ENCODE measurements at places on chromosomes 4 and X.

GRCh38 chr4:80049402-80049801 lies 23.6 kb downstream of the ANTXR2 start:
- no peak for DNase-seq

DNA sequence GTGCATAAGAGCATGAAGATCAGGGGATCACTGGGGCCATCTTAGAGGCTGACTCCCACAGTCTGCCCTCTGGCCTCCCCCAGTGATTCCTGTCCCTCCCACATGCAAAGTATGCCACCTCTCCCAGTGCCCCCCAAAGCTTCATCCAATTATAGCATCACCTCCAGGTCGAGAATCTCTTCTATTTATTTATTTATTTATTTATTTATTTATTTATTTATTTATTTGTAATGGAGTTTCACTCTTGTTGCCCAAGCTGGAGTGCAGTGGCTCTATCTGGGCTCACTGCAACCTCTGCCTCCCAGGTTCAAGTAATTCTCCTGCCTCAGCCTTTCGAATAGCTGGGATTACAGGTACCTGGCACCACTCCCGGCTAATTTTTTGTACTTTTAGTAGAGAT lies 50.1 kb downstream of the BCORL1 start:
- no peak for DNase-seq

- DNase-seq = no peak
Measured at GRCh38 chrX:356385-357034, 30.2 kb downstream of the PPP2R3B start.

DNA sequence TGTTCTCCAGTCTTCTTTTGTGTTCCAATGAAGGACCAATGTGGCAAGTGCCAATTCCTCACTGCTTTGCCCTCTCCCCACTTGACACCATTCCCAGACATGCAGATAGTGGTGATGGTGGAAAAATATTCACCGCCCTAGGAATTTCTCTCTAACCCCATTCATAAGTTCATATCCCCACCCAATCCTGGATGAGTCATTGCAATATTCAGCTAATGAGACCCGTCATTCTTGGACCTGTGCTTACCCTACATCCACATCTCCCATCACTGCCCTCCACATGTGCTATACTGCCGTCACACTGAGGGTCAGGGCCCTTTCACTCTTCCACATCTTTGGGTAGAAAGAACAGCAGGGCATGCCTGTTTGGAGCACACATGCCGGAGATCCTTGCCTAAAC lies 199.2 kb downstream of the KCNIP4 start:
- DNase-seq = no peak

DNA sequence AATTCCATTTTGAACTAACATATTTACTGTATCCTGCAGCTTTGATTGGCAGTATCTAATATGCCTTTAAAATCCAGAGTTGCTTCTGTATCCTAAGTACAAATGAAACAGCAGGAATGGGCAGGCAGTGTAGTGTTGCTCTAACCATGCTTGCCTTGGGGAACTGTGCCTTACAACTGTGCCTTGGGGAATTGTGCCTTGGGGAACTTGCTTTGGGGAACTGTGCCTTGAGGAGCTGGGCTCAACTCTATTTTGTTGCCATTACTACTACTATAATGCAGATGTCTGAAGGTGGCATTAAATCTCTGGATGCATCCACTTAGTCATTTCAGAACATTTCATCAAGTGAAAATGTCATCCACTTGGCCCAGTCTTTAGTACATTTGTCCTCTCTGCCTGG lies 6.9 kb downstream of the CXCL3 start:
- no peak for DNase-seq

- no peak for DNase-seq
Measured at GRCh38 chr4:38939165-38939564, 71.6 kb downstream of the FAM114A1 start.

DNA sequence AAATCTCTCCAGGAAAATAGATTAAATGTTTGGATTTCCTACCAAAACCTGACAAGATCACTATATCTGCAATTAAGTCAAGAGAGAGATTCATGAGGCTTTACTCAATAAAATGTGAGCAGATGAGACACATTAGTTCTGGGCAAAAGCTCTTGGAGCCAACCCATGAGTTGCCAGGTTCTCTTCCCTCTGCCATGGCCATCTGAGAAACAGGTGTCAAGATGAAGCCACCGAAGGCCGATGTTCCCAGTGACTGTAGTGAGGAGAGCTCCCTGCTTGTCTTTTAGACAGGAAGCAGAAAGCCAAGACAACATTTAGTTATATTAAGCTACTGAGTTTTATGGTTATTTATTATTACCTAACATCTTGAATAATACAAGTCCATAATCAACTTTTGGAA lies 1068.7 kb downstream of the STPG2 start:
- DNase-seq = no peak

DNA sequence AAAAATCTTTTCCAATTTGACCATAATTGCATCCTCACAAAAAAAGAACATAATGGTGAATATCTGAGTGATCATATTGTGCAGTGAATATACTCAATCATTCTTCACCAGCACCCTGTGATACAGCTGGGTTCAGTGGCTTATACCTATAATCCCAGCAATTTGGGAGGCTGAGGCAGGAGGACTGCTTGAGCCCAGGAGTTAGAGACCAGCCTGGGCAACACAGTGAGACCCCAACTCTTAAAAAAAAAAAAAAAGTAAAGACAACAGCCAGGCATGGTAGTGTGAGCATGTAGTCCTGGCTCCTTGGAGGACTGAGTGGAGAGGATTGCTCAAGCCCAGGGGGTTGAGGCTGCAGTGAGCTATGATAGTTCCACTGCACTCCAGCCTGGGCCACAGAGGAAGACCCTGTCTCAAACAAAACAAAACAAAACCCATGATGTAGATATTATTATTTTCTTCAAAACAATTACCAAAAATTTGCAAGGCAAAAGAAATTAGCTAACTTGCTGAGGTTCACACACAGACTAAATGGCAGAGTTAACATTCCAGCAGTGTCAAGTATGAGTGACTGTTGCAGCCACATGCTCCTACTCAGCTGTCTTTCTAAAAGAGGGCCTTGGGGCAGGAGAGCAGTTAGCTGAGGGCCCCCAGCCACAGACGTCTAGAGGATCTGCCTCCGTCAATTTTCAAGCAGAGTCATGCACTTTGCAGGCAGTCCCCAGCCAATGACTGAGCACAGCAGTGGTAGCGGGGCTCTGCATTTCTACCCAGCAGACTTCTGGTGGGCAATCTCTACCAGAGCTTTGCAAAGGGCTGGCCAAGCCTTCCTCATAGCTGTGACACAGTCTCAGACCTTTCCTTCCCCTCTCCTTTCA lies 33.4 kb downstream of the ADGRA3 start:
- DNase-seq = no peak

GRCh38 chrX:131565909-131566308 lies 22.0 kb downstream of the OR13H1 start:
- no peak for DNase-seq

GRCh38 chr4:179536694-179537093 lies 2094.5 kb upstream of the AGA start:
- no peak for DNase-seq

DNA sequence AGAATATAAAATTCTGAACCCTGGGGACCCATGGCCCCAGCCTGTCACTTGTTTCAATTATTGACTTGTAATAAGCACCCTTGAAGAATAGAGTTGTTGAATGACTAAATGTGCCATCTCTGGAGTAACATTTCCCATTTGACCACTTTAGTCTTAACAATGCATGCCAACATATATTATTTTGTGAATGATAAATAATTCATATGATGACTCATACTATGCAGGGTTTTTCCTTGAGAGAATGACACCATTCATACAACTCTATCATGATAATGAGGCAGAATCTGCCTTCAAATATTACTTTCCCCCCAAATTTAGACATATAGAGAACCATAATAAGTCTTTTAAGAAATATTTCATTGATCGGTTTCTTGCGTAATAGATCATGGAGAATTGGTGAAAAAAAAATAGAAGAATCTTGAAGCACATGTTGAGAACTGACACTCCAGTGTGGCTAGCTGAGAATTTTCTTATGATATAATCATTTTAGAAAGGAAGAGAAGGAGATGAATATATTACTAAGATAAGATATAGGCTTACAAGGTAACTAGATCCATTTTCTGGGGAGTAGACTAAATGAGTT lies 404.5 kb downstream of the GRXCR1 start:
- no peak for DNase-seq

DNA sequence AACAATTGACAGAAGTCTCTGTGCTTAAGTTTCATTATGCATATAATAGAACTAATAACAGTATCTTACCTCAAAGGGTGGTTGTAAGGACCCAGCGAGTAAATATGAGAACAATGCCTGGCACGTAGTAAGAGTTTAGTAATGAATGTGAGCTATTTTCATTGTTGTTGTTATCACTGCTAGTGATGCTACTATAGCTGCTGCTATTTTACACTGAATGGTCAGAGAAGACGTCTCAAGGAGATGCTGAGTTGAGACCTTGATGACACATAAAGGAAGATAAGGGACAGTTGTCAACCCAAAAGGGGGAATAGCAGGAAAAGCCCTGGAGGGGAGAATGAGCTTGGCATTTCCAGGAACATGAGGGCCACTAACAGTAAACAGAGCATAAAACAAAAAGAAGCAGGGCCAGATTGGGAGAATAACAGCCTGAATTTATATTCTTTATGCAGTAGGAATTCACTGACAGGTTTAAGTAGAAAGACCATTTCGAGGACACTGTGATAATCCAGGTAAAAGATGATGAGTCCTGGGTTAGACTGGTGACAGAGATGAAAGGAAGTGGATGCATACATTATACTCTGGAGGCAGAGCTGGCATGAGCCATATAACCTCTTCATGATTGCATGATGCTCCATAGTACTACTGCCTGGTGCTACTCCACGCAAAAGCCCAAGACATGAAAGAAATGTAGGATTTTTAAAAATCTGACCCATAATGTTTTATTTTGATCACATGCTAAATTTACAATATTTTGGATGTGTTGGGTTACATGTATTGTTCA lies 23.1 kb downstream of the ATP8A1 start:
- no peak for DNase-seq

- DNase-seq = no peak
Measured at GRCh38 chrX:138982365-138982764, 270.8 kb upstream of the FGF13 start.

DNA sequence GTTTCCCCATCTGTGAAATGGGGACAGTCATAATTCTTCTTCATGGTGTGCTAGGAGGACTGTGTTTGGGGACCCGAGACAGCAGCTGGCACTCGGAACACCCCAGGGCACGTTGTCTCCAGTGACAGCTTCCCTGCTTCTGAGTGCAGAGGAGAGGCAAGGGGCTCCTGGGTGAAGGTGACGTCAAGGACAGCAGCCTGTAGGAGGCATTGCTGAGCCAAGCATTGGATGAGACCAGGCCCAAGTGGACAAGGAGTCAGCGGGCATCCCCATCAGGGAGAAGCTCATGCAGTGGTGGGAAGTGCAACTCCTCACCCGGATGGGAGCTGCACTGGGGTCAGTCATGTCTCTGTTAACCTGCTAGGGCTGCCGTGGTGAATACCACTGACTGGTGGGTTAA lies 46.1 kb downstream of the EVC start:
- peak; percentile 65 for DNase-seq

DNA sequence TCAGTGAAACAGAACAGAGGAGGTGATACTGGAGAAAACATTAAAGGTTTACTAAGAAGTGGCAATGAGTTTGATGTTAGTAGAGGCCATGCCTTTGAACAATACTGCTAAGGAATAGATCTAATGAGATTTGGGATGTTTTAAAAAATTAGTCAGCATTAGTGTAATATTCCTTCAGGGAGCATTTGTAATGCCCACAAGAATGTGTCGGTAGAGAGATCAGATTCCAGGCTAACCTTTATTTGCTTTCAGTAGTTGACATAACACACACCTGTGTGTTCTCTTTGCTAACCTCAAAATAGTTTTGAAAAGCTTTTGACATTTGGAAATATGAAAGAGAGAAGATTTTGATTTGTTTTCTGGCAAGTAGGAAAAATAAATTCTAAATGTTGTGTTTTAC lies 328.8 kb downstream of the BMPR1B start:
- no peak for DNase-seq

DNA sequence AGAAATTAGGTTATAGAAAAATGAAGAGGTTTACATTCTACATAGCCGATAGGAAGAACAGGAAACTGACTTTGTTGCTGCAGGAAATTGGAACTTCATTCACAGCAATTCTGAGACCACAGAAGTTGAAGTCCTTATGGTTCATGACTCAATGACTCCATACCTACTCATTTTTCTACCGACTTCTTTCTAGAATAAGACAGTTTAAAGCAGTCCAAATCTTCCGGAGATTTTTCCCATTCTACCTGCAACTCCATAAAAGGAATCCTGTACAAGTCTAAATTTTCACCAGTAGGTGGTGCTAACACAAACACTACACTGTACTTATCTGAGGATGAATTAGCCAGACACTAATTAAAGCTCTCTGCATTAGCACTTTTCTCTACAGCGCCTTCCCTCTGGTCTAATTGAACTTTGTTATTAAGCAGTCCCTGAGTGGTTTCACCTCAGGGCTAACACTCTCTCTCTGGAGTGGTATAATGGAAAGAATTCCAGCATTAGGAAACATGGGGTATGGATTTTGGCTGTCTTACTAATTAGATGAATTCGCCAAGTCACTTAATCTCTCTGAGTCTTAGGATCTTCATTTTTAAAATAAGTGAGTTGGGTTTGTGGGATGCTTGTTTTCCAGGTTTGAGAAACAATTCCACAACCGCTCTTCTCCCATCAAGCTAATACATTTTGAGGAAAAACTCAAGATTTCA lies 167.9 kb downstream of the SMIM20 start:
- DNase-seq = no peak

GRCh38 chr4:84901173-84901572 lies 65.3 kb downstream of the WDFY3 start:
- DNase-seq = no peak

- DNase-seq = no peak
Measured at GRCh38 chr4:97720869-97721432, 422.3 kb downstream of the STPG2 start.

DNA sequence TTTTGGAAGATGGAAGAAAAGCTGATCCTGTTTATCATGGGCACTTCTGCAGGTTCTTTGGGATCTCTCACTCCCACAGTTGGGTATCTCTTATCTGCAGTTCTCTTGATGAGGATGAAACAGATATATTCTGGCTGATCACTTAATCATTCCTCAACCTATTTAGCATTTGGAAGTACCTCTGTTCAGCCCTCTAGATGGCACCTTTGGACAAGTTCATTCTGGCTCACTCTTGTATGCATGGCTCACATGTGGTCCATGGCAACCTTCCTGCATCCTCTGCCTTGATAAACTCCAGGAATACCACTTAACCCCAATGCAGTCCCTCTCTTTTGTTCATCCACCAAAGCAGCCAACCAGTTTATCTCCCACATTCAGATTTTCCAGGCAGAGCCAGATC lies 74.2 kb downstream of the SMARCA5 start:
- no peak for DNase-seq

GRCh38 chr4:577499-578450 lies 1.7 kb upstream of the TMEM271 start:
- DNase-seq = peak; percentile 81

- DNase-seq = peak; percentile 36
Measured at GRCh38 chrX:1521459-1521956, 15.5 kb downstream of the P2RY8 start.

- no peak for DNase-seq
Measured at GRCh38 chr4:185965426-185966384, 103.3 kb upstream of the TLR3 start.
